ENCODE measurements at places on chromosomes 2 and 18. TPM values are rescaled to one million over a fixed set of nuclear protein-coding genes. Genes with fewer than 3 reads are reported as not detected.

- no peak for DNase-seq
Observed at GRCh38 chr2:211203986-211204385, 647.6 kb downstream of the CPS1 start.

GRCh38 chr2:161138429-161138828, 21.8 kb upstream of the TANK start:
- DNase-seq = no peak

GRCh38 chr2:98805412-98806171, 74.7 kb upstream of the MGAT4A start:
- DNase-seq = no peak

Gene ANKRD30B
- 17.4 TPM for total RNA-seq

DNA sequence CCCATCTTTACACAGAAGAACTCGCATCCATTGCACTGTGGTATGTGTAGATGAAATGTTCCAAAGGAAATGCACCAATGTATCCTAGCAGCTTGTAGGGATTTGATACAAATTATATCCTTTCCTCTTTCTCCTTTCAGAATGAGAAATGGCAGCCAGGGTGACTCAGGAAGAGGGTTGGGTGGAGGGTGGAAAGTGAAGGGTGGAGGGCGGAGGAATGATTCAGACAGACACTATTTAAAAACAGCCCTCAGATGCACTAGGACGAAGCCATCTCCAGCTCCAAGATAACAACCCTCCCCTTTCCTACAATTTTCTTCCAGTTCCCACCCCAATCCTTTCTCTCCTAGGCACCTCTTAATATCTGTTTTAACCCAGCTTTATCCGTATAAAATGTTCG, 96.2 kb upstream of the STK39 start:
- no peak for DNase-seq

Gene TLX2
- not detected for total RNA-seq
